ENCODE measurements at places on chromosomes 7 and 10.

GRCh38 chr10:1538531-1539061, 198.7 kb downstream of the ADARB2 start:
- DNase-seq, result no peak

DNA sequence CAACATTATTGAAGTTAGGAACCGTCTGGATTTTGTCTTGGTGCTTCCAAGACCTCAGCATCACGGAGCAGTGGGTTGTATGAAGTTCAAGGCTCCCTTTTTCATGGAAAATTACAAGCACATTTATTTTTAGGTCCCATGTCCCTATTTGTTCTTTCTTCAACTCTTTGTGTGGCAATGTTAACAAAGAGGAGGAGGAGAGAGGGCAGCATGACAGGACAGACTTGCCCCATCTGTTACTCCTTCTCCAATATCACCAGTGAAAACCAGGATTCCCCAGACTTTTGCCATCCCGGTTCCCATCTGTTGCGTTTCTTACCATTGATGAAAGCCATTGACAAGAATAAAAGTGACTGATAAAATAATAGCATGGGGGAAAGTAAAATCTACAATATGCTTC, 28.6 kb downstream of the EEPD1 start:
- no peak for DNase-seq

DNA sequence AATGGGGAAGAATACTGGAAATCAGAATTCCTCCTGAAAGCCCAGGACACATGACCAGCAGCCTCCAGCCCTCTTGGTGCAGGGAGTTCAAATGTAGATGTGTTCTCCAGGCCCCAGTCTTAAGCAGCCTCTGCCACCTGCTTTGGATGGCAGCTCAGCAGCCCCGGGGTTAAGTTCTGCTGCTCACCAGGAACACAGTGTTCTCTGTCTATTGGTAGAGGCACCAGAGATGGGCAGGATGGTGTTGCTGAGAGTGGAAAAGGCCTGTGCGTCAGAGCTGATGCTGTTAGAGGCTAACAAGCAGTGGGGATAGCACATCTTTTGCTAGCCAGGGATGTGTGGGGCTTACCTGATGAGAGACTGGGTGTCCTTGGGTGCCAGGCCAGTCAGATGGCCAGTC, 56.8 kb downstream of the PAX2 start:
- no peak for DNase-seq

DNA sequence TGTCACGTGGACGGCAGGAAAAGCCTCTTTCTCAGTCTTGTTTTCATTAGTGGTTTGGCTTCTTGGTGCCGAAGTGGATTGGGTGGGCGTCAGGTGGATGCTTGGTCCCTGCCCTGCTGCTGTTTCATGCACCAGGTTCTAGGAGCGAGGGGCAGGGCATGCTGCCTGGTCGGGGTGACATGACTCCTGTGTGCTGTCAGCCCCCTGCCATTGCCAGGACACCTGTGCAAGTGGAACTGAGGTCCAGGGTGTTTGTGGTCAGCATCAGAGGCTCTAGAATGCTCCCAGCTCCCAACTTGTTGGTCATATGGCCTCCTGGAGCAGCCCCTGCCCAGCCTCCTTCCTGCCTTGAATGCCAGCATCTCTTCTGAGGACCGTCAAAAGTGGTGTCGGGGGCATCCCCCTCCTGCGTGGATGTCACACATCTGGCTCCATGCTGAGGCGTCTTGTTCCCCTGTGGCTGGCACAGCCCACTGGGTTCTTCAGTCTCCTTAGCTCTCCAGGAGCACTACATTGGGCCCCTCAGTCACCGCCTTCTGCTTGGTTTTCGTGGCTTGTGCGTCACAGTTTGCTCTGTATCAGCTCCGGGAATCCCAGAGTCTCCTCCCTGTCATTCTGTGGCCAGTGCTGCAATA, 24.8 kb downstream of the ADCY1 start:
- DNase-seq, result no peak

- no peak for DNase-seq
Observed at GRCh38 chr10:127906548-127907377, at the start of gene PTPRE. PTPRE (plus strand) TSS chr10:127907103; CDS start chr10:128040882, 133,779 bp downstream.

DNA sequence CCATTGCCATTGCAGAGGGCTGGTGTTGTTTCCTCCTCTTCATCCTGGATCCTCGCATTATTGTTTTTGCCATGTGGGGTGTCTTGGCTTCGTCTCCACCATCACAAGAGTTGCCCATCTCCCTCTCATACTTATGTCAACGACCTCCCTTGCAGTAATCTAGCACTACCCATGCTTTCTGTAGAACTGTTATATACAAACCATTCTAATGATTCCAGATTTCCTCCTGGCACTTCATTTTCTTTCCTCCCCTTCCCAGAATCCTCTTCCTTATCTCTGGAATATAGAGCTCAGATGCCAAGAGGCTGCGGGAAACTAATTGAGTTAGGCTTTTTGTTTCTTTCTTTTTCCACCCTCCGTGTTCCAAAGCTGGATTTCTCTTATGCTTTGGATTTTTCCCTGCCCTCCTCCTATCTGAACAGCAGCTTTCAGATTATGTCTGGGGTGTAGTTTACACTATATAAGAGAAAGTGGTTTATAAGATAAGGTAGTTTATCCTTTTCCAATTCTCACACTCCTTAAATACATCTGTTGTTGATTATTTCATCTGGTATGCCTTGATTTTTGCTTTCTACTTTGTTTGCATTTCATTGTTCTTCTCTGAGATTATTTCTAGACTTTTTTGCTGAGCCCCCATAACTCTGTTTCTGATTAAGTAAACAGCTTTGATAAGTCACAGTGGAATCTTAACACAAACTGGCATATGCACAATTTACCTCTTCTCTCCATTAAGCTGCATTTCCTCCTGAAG, 264.1 kb downstream of the BICC1 start:
- no peak for DNase-seq

GRCh38 chr10:117590101-117590875, 47.7 kb downstream of the EMX2 start:
- DNase-seq, result peak; percentile 5

GRCh38 chr7:20282959-20283358, 47.7 kb upstream of the ITGB8 start:
- DNase-seq, result no peak

DNA sequence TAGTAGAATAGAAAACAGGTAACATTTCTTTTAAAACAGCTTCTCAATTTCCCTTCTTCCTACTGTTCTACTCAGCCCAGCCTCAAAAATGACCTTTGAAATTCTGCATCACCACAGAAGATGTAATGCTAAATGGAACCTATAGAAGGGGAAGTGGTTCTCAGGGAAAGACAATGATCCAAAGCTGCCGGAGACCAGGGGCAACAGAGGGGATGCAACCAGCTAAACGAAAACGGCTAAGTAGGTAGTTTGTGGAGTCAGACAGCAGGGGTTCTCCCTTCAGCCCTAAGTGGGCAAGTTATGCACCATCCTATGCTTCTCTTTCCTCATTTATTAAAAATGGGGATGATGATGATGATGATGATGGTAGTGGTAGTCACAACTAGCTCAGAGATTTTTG, 214.3 kb downstream of the ELMO1 start:
- no peak for DNase-seq

GRCh38 chr10:72254813-72255568, 18.7 kb upstream of the DDIT4 start:
- peak; percentile 73 for DNase-seq

DNA sequence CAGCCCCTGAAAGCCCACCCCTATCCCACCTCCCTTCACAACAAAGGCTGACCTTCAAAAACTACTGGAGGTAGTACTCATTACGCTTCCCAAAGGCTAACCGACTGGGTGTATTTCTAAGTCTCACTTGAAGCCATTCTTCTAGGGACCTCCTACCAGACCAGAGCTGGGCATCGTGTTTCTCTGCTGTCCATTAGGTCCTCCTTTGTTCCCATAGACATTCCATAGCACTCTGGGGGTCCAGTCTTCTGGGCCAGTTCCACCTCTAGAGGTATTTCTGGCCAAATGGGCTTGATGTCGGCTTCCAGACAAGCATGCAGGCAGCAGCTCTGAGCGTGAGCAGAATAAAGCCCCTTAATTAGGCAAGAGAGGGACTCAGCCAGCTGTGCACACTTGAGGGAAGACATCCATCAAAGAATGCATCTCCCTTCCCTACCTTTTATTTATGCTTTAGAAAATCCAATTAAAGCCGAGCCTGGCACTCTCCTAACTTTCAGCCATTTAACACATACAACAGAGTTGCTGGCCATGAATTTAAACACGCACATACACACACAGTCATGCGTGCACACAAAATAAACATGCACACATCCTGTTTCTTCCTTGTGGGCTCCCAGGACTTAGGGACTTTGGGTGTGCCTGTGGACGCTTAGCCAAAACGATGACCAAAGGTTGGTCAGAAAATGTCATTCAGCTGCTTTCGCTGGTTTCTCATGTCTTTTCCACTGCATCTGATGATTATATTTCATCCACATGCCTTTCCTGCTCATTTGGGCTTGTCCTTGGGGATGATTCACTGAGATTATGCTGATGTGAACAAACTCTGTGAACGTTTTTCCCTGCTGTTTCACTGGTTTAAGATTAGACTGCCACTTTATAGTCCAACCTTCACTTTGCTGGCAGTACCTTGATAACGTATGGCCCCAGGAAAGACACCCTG, 362.0 kb upstream of the NFE2L3 start:
- DNase-seq, result peak; percentile 28

DNA sequence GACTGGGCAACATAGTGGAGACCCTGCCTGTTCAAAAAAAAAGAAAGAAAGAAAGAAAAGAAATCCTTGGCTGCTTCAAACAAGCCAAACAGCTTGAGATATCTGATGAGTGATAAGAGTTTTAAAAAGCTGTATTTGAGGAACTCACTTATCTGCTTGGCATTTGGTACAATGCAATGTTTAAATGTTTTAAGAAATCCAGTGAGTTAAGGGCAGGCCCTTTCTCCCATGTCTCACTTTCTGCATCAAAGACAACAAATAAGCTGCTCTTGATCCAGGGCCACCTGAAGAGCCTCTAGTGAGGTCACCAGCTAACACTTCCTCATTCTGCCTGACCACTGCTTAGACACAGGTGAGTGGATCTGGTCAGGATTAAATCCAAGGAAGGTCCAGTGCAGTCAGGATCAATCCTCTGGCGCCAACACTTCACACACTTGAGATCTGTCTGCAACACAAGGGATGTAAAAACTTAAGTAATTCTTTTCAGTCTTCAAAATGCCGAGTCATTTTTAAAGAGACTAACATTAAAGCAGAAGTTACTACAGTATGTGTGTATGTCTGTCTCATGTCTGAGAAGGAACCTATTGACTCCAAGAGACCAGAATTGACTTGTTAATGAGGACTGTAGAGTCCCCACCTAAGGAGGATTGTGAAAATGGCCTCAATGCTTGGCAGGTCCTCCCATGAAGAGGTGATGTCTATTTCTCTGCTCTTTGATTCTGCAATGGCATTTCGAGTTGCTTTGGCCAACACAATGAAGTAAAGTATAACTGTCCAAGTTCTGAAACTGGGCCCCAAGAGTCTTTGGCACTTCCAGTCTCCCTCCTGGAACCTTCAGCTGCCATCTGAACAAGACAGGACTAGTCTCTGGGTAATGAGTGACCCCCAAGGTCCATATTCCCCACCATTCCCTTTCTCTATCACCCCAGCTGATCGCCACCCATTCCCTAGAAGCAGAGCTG, 43.1 kb downstream of the CREB3L2 start:
- no peak for DNase-seq

DNA sequence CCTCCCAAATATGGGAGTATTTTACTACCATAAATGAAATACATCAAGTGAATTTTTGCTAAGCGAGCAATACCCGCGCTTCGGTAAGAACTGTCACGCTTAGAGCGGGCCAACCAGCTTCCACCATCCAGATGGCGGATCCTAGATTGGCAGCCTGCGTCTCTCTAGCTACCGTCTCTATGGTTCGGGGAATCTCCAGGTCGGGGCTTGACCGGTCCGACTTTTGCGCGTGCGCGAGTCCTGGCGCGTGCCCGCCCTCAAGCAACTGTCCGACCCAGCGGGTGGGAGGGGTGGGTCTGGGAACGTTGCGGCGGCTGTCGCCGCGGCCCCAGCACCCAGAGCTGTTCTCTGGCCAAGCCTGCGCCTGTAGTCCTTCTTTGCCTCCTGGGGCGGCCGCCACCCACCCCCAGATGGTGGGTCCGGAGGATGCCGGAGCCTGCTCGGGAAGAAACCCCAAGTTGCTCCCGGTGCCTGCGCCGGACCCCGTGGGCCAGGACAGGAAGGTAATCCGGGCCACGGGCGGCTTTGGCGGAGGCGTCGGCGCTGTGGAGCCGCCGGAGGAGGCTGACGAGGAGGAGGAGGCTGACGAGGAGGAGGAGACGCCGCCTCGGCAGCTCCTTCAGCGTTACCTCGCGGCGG, at the start of gene TBC1D12:
TBC1D12 (plus strand) TSS at position 338 of the 639 bp plus-strand sequence; CDS start at position 411, 73 bp downstream.
- peak; percentile 97 for DNase-seq

- DNase-seq, result no peak
Observed at GRCh38 chr7:158093156-158093796, 494.3 kb downstream of the PTPRN2 start.

- DNase-seq, result no peak
Observed at GRCh38 chr7:46746695-46747687, 825.9 kb upstream of the IGFBP3 start.

GRCh38 chr7:150974468-150975391, 3.4 kb downstream of the KCNH2 start:
- DNase-seq, result no peak

DNA sequence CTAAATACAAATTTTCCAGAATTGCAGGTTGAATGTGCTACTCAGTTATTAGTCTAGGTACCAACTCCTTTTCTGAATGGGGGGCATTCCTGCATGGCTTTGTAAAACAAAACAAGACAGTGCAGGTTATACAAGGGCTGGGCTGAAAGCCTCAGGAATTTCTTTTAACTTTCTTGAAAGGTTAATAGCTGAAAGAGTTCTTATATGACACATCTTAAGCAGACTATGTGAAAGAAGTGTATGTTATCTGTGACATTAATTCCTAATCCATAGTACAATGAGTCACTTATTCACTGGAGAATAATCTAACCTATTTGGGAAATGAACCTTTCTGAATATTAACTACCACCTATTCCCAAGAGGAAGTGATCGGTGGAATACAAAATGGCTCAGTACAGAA, 115.6 kb upstream of the FAM133B start:
- DNase-seq, result no peak

- peak; percentile 0 for DNase-seq
Observed at GRCh38 chr7:39095875-39096619, 118.3 kb downstream of the POU6F2 start.

DNA sequence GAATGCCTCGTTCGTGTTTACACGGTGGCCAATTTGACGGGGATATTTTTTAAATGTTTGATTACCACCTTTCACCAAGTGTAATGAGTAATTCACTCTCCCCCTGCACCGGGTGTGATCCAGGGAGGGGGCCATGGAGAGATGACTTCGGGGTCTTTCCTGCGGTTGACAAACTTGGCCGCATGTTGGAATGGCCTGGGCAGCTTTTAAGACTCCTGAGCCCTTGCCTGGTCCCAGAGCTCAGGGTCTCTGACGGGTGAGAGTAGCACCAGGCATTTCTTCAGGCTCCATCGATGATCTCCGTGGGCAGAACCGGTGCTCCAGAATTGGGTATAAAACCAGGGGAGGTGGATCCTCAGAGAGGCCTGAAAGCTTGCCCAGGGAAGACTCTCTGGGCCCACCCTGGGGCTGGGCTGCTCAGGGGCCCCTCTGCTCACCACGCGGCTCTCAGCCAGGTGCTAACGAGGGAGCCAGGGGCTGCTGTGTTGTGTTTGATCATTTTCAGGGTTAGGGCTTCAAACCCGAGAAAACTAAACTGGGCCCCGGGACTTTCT, 882 bp downstream of the ZNF282 start:
- no peak for DNase-seq
